ENCODE measurements at places on chromosomes 1 and 21. TPM values are rescaled to one million over a fixed set of nuclear protein-coding genes. Genes with fewer than 3 reads are reported as not detected.
A peak's percentile ranks its signal among the peaks of the same experiment; 100 is the strongest.

- no peak for DNase-seq
- no peaks in the 10 kb centered on the region for H3K27me3 ChIP-seq
- H3K27ac ChIP-seq = no peak overlapping the region
- no peaks in the 10 kb centered on the region for H3K4me1 ChIP-seq
Measured at GRCh38 chr1:95731466-95731865, 497.5 kb downstream of the RWDD3 start.

DNA sequence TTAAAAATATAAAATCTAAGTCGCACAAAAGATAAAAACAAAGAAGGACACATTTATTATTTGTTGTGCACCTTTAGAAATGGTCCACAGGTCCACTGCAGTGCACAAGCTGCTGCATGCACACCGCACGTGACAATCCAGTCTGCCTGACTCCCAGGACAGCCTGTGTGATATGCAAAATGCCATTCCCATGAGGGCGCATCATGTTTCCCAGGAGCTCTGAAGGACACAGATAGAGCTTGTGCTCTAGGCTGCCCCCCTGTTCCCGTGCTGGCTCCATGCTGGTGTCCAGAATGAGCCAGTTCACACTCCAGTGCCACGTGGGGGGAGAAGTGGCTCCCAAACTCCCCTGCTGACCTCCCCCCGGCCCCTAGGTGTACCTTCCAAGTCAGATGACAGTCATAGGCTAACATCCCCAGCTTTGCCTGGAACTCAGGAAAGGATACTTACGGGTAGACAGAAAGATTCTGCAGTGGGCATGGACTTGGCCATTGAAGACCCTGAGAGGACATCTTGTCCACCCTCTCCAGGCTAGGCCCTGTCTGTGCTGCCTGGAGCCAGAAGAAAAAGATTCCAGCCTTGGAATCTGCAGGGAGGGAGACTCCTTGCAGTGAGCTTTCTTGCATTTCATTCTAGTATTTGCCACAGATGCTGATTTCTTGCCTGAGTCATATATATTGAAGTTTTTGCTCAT lies 26.3 kb downstream of the RAB7B start:
- DNase-seq = no peak
- no peaks in the 10 kb centered on the region for H3K36me3 ChIP-seq
- H3K4me3 ChIP-seq = no peak overlapping the region
- no peak overlapping the region for H3K27ac ChIP-seq
- H3K4me1 ChIP-seq = peaks cover 2% of the 10 kb centered on the region

Gene HES4
- 5.0 TPM for total RNA-seq

GRCh38 chr1:92961896-92962752 lies 862 bp upstream of the DIPK1A start:
- H3K4me1 ChIP-seq = peaks cover 22% of the 10 kb centered on the region
- H3K4me3 ChIP-seq = no peak overlapping the region

Gene GMEB1
- 26.1 TPM for total RNA-seq

Gene RHD
- not detected for total RNA-seq

Gene COL11A1
- not detected for total RNA-seq

Gene PRKAA2
- not detected for total RNA-seq

GRCh38 chr1:230982696-230983095 lies 3.8 kb downstream of the ARV1 start:
- H3K27ac ChIP-seq = no peak overlapping the region
- H3K27me3 ChIP-seq = no peaks in the 10 kb centered on the region
- peaks cover 9% of the 10 kb centered on the region for H3K4me1 ChIP-seq
- DNase-seq = no peak
- H3K4me3 ChIP-seq = no peak overlapping the region

Gene S100A10
- 107 TPM for total RNA-seq

DNA sequence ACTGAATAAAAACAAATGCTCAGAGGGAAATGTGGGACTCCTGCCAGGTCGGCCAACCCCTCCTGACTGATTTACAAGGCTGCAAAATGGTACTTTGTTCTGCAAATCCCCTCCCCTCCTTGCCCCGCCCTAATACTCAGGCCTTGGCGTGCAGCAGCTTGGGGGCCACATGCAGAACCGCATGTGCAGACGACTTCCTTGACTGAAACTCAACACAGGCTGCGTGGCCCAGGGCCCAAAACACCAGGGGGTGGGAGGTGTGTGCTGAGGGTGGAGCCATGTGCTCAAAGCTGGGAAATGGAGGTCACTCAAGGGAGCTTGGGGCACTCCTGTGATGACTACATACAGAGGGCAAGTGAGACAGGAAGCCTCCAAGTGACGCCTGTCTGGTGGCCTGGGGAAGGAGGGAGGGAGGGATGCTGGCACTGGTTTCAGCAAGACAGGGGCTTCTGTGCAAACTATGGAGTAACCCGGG lies 87.2 kb downstream of the MRPL37 start:
- no peaks in the 10 kb centered on the region for H3K27me3 ChIP-seq
- peak overlapping the region; percentile 97 for H3K27ac ChIP-seq
- H3K4me3 ChIP-seq = peak overlapping the region; percentile 81
- DNase-seq = peak; percentile 94
- peaks cover 83% of the 10 kb centered on the region for H3K4me1 ChIP-seq
- peaks cover 5% of the 10 kb centered on the region for H3K36me3 ChIP-seq

DNA sequence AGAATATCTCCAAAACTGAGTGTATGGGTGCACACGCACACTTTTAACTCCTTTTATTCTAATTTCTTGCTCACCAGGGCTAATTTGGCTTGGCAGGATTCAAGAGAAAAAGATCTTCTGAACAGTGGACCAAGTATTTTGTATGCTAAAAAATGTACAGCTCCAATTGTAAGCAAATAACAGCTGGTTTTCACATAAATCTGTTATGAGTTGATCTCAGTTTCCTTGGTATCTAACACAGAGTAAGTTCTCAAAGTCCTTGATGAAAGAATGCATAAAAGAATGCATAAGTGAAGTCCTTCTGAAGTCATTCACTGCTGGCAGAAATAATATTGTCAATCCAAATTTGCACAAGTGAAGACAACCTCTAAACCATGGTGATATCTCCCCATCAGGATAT lies 213.0 kb downstream of the OMA1 start:
- no peak overlapping the region for H3K27ac ChIP-seq
- no peak for DNase-seq
- no peaks in the 10 kb centered on the region for H3K4me1 ChIP-seq
- H3K4me3 ChIP-seq = no peak overlapping the region
- no peaks in the 10 kb centered on the region for H3K36me3 ChIP-seq
- H3K27me3 ChIP-seq = no peaks in the 10 kb centered on the region

Gene ALDH4A1
- 2.8 TPM for total RNA-seq

- no peak overlapping the region for H3K27ac ChIP-seq
- no peak for DNase-seq
- H3K36me3 ChIP-seq = no peaks in the 10 kb centered on the region
- no peaks in the 10 kb centered on the region for H3K27me3 ChIP-seq
Measured at GRCh38 chr21:27094184-27094948, 127.5 kb upstream of the ADAMTS5 start.

Gene SPATA45
- total RNA-seq = not detected

All from activated CD4-positive, alpha-beta T cell treated with anti-CD3 and anti-CD28 coated beads, Interleukin-2, amount 10 ng/mL, durations not matched to agents 24 days and 14 days (primary cell).